Lower lobe of right lung (tissue), 2 donors: ENCODE measurements at places on chromosomes 12 and 14. TPM values are rescaled to one million over a fixed set of nuclear protein-coding genes. Genes with fewer than 3 reads are reported as not detected.

- no peak for DNase-seq
Observed at GRCh38 chr12:4997939-4998338, 45.7 kb upstream of the KCNA5 start.

DNA sequence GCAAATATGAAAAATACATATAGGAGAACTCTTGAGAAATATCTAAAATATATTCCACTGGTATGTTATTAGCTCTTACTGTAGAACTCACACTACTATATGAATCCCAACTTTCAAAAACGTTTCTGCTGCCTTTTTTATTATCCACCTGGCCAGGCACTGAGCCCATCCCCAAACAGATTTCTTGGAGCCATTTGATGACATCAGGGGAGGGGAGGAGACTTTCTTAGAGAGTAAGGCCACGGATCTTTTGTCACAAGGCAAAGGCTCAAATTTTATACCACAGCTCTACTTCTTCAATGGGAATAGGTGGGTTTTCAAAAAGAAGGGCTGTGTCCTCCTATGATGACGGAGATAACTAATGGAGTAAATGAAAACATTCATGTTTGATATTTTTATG lies 83.0 kb downstream of the SLC25A21 start:
- DNase-seq = no peak

- DNase-seq = no peak
Observed at GRCh38 chr12:104720339-104721038, 237.6 kb downstream of the SLC41A2 start.

DNA sequence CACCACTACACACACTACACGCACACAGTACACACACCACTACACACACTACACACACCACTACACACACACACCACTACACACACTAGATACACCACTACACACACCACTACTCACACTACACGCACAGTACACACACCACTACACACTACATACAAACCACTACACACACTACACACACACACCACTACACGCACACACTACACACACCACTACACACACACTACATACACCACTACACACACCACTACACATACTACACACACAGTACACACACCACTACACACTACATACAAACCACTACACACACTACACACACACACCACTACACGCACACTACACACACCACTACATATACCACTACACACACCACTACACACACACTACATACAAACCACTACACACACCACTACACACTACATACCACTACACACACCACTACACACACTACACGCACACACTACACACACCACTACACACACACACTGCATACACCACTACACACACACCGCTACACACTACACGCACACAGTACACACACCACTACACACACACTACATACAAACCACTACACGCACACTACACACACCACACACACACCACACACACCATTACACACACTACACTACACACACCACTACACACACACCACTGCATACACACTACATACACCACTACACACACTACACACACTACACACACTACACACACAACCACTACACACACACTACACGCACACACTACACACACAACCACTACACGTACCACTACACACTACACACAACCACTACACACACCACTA lies 11.7 kb downstream of the NOC4L start:
- no peak for DNase-seq

GRCh38 chr14:82879949-82880535 lies 1346.4 kb upstream of the SEL1L start:
- DNase-seq = no peak

DNA sequence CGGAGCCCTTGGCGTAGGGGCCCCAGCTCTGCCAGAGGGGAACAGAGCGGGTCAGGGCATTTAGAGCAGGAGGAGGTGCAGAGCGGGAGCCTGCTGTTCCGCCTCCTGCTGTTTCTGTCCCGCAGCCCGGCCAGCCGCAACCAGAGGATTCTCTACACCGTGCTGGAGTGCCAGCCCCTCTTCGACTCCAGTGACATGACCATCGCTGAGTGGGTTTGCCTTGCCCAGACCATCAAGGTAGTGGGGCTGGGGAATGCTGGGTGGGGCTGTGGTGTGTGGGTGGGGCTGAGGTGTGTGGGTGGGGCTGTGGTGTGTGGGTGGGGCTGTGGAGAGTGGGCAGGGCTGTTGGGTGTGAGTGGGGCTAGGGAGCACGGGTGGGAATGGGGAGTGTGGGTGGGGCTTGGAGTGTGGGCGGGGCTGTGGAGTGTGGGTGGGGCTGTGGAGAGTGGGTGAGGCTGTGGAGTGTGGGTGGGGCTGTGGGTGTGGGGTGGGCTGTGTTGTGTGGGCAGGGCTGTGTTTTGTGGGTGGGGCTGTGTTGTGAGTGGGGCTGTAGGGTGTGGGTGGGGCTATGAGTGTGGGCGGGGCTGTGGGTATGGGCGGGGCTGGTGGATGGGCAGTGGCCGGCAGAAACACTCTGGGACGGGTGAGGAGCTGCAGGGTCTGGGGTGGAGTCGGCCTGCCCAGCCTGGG lies 8.0 kb downstream of the ASPG start:
- peak; percentile 55 for DNase-seq

GRCh38 chr12:52198454-52199215 lies 6.8 kb upstream of the KRT80 start:
- peak; percentile 73 for DNase-seq

DNA sequence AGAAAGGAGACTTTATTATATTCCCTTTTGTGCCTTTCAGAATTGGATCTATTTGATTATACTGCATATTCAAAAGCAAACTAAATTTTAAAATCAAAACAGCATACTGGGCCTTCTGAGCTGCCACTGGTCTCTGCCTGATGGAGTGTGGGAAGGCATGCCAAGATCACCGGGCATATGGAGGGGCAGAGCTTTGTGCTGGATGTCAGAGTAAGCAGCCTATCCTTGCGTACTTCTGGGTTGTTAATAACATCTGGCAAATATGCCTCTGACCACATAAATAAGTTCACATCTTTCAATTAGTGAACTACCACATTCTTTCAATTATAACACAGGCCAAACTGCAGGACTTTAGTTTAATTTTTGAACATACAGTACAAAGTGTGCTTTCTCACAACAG lies 18.3 kb downstream of the MLH3 start:
- no peak for DNase-seq

DNA sequence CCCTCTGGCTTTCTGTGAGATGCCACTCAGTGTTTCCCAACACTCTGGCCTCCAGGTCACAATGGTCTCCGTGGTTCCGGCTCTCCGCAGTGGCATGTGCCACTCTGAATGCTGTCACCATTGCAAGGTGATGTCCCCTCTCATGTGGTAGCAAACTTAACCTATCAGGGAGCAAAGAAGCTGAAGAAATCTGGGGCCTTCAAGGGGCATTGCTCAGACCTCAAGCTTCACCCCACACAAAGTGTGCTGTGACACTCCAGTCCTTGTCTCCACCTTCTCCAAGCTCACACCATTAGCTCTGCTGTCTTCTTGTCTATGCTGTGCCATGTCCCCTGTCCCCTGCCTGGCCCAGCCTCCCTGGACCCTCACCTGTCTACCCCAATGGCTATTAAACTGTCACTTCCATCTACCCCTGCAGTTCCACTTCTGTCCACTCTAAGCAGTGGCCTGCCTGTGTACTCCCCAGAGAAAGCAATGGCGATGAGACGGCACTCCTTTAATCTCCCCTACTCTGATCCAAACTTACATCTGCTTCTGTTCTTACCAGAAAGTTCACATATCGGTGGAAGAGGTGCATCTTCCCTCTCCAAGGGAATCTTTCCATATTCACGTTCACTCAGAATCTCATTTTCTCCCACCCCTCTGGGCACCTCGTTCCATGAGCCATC lies 93.7 kb downstream of the DHRS2 start:
- no peak for DNase-seq

DNA sequence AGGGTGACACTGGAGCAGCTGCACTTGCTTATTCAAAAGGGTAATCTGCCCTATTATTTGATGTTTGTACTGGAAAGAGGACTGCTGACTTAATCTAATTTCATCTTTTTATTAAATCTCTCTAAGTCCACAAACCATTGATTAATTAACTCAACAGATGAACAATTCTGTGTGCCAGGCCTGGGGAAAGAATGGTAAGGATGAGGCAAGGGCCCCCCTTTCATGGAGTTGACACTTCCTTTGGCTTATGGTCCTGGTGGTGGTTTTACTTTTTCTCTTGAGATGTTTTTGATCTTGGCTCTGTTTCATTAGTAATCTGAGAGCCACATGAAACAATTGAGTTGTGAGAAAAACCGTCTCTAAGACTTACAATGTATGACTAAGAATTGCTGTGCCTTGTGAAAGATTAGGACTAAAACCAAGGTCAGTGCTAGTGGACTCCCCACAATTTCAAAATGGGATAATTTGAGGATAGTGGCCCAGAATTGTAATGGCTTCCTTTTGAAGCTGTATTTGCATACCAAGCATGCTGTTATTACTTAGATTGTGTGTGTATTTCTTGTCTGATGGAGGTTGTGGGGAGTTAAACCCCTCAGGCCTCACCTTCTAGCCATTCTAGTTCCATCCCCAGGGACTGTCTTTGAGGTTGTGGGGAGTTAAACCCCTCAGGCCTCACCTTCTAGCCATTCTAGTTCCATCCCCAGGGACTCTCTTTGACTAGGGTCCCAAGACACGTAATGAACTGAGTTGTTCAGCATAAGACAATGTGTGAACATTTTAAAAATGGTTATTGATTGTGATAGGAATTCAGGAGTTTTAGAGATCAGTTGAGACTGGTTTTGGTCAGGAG lies 52.5 kb upstream of the EVL start:
- no peak for DNase-seq

- no peak for DNase-seq
Observed at GRCh38 chr12:25783566-25783965, 174.9 kb upstream of the RASSF8 start.

DNA sequence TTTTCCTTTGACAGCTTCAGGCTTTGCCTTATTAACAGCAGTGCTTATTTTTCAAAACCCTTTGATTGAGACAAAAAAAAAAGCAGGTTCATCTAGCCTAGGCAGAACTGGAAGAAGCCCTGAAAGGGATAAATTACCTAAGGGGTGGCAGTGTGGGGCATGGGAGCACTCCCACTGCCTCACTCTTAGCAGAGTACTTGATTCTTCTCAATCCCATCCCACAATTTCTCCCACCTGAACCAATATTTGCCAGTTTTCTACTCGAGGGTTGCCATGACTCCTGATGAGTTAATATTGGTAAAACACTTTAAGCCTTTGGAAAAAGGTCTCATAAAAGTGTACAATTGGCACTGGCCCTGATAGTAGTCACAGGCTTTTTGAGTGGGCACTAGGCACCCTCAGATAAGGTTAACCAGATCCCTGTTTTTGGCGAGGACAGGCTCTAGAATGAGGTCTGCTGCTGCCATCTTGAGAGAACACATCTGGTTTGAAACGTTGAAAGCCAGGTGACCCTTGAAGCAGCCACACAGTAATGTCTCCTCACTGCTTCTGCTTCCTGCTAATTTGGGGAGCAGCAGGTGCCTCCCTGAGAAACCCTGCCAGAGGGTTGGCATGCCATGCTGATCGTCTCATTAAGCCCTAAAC lies 320.0 kb downstream of the RAD51B start:
- DNase-seq = no peak

GRCh38 chr12:39112064-39112463 lies 206.7 kb upstream of the CPNE8 start:
- DNase-seq = no peak

GRCh38 chr14:87632796-87633195 lies 360.2 kb downstream of the GALC start:
- DNase-seq = no peak

- peak; percentile 48 for DNase-seq
Observed at GRCh38 chr12:1842183-1842904, 22.0 kb downstream of the LRTM2 start.

DNA sequence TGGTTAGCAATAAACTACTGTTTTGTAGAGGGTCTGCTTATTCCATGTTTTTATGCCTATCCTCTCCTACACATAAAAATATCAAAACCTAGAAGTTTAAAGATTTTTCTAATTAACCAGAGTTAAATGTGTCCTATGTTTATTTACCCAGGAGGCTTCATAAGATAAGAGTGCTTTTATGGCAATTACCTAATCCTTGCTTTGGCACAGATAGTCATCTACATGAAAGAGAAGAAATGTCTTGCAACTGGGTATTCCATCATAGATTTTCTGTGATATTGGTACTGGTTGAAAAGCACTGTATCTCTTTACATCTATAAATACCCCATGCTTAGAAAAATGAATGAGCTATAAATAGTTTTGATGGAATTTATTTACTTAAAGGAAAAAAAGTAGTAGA lies 277.1 kb downstream of the CPNE8 start:
- DNase-seq = no peak

DNA sequence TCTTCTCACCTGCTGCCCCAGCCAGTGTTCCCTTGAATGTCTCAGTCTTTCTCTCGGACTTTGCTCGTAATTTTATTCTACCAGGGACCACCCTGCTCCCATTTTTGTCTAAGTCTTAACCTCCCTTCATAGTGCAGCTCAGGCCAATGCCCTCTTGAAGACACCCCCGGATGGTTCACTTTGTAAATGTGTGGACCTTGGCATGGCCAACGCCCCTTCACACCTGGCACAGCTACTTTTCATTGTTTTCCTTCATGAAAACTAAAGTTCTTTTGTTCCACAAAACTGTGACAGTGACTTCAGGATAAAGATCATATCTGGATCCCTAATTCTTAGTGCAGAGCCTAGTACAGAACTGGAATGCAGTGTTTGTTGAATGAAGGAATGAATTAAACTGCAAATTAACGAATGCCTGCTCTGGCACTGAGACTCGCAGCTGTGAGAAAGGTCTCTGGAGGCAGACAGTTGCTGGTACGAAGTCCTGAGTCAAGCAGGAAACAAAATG lies 3.5 kb upstream of the RNASE4 start:
- DNase-seq = no peak

GRCh38 chr14:67002994-67003753 lies 186.1 kb upstream of the GARIN2 start:
- no peak for DNase-seq

DNA sequence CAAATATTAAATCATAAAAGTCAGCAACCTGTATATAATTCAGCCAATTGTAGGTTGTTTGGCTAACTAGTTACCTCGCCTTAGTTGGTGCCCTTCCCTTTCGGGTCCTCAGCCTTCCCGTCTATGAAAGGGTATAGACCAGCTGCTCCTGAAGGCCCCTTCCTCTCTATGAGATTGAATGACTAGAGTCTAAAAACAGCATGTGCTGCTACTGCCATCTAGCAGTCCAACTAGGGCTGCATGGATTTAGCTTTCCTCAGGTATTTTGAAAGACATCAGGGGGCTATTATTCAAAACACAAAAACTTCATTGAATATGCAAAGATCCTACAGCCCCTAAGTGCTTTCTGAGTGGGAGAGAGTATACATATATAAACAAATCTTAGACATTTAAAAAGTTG lies 37.0 kb upstream of the TMEM263 start:
- DNase-seq = no peak

Gene KLRC2
- not detected for total RNA-seq

Gene CLEC9A
- 0.30 TPM for total RNA-seq

Gene NOVA1
- 3.4 TPM for total RNA-seq

Gene INHBC
- total RNA-seq = not detected

Gene OTX2
- not detected for total RNA-seq

Gene CD27
- 2.3 TPM for total RNA-seq

Gene FGF6
- total RNA-seq = not detected

Gene TAS2R8
- not detected for total RNA-seq

Gene CLEC4C
- not detected for total RNA-seq

Gene OTOGL
- 0.32 TPM for total RNA-seq

Gene GLIPR1L1
- not detected for total RNA-seq

Gene VRTN
- not detected for total RNA-seq

Gene GEMIN2
- 8.4 TPM for total RNA-seq

Gene OR10P1
- not detected for total RNA-seq

Gene PIP4K2C
- 28.6 TPM for total RNA-seq

Gene AVPR1A
- total RNA-seq = 2.2 TPM
